ENCODE measurements at places on chromosomes 3 and 15.

GRCh38 chr3:98782824-98783500, 19.8 kb downstream of the ST3GAL6 start:
- no peaks in the 10 kb centered on the region for H3K27me3 ChIP-seq
- no peaks in the 10 kb centered on the region for H3K36me3 ChIP-seq
- no peak overlapping the region for H3K27ac ChIP-seq
- H3K4me3 ChIP-seq = no peak overlapping the region

- H3K4me3 ChIP-seq = no peak overlapping the region
- H3K27ac ChIP-seq = no peak overlapping the region
- no peaks in the 10 kb centered on the region for H3K36me3 ChIP-seq
- H3K4me1 ChIP-seq = peaks cover 4% of the 10 kb centered on the region
- no peaks in the 10 kb centered on the region for H3K27me3 ChIP-seq
Measured at GRCh38 chr15:57298843-57299550, 77.3 kb upstream of the CGNL1 start.

DNA sequence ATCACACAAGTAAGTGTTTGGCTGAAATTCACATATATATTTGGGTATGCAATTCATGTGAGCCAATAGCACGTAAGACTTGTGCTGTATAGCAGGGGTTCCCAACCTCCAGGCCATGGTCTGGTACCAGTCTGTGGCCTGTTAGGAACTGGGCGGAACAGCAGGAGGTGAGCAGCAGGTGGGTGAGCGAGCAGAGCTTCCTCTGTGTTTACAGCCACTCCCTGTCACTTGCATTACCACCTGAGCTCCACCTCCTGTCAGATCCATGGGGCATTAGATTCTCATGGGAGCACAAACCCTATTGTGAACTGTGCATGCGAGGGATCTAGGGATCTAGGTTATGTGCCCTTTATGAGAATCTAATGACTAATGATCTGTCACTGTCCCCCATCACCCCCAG, 59.7 kb downstream of the MAP3K13 start:
- no peak for DNase-seq
- peaks cover 13% of the 10 kb centered on the region for H3K4me1 ChIP-seq
- H3K27ac ChIP-seq = no peak overlapping the region
- H3K4me3 ChIP-seq = no peak overlapping the region

- H3K27ac ChIP-seq = peak overlapping the region; percentile 68
- H3K4me3 ChIP-seq = no peak overlapping the region
- peak; percentile 70 for DNase-seq
- H3K4me1 ChIP-seq = peaks cover 42% of the 10 kb centered on the region
- H3K36me3 ChIP-seq = peaks cover 18% of the 10 kb centered on the region
Measured at GRCh38 chr3:129562803-129563202, 19.8 kb downstream of the H1-8 start.

GRCh38 chr3:71172951-71173350, 410.6 kb downstream of the FOXP1 start:
- H3K36me3 ChIP-seq = no peaks in the 10 kb centered on the region
- no peak overlapping the region for H3K27ac ChIP-seq
- no peak for DNase-seq
- no peak overlapping the region for H3K4me3 ChIP-seq
- H3K4me1 ChIP-seq = peaks cover 21% of the 10 kb centered on the region

DNA sequence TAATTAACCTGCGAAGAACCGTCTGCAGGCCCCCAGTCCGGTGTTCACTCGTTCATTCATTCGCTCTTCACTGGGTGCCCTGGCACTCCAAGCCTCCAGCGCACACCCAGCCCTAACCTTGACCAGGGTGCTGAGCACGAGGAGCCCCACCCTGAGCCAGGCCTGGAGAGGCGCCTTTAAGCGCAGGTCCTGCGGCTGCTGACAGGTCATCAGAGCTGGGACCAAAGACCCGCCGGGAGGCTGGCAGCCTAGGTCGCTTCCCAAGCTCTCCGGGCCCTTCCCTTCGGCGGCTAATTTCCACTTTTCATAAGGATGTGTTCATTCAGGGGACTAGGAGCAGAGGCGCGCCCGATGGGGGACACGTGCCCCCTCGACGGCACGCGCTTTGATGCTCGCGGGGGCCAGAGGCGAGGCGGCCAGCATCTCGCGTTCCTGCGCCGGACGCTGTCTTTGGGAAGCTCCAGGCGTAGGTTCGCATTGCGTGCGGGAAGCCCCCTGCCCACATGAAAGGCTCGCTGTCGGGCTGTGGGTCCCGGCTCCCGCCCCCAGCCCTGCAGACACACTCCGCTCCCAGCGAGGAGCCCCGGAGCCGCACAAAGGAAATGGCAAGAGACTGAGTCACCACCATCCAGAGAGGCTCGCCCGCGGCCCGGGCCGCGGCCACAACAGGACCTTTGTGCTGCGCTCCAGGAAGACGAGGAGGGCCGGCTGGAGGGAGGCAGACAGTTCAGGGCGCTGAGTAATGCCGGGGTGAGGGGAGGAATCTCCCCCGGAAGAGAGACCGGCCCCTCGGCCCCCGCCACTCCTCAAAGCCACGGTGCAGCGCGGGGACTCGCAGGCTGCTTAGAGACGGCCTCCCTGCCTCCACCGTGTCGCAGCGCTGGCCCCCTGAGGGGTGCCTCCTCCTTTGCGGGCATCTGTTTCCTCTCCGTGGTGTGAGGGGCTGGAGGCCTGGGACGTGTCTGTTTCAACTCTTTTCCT, 266.4 kb upstream of the HES1 start:
- no peaks in the 10 kb centered on the region for H3K36me3 ChIP-seq
- no peak for DNase-seq
- no peak overlapping the region for H3K4me3 ChIP-seq
- H3K4me1 ChIP-seq = no peaks in the 10 kb centered on the region
- H3K27me3 ChIP-seq = no peaks in the 10 kb centered on the region
- H3K27ac ChIP-seq = no peak overlapping the region

DNA sequence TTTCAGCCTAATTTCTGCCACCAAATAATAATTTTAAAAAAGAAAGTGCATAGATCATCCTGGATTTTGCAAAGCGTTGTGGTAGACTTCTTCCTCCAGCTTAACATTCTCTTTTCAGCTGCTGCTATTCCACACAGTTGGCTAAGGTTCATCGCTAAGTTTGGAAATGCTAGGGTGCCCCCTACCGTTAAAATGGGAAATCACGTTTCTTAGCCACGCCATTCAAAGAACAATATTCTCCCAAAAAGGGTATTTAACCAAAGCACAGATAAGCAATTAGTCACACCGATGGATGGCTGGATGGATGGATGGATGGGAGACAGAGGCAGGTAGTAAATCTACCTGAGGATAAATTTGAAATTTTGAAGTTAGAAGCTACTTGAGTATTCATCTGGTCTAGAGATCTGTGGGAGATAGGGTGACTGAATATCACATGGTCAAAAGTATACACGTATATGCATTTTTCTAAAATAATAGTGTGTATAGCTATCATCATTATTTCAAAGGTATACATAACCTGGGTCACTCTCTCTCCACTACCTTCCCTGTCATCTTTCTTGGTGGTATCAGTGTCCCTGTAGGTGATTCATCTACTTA, 67.2 kb downstream of the EFHB start:
- H3K36me3 ChIP-seq = no peaks in the 10 kb centered on the region
- DNase-seq = no peak
- H3K4me3 ChIP-seq = no peak overlapping the region
- no peaks in the 10 kb centered on the region for H3K27me3 ChIP-seq
- no peak overlapping the region for H3K27ac ChIP-seq

- H3K4me3 ChIP-seq = no peak overlapping the region
- H3K27ac ChIP-seq = no peak overlapping the region
- H3K36me3 ChIP-seq = no peaks in the 10 kb centered on the region
- no peak for DNase-seq
- no peaks in the 10 kb centered on the region for H3K27me3 ChIP-seq
Measured at GRCh38 chr3:77328690-77329089, 288.8 kb downstream of the ROBO2 start.

GRCh38 chr3:116065501-116065900, 379.8 kb downstream of the LSAMP start:
- no peaks in the 10 kb centered on the region for H3K4me1 ChIP-seq
- H3K36me3 ChIP-seq = no peaks in the 10 kb centered on the region
- H3K27ac ChIP-seq = no peak overlapping the region
- no peak overlapping the region for H3K4me3 ChIP-seq
- H3K27me3 ChIP-seq = no peaks in the 10 kb centered on the region

- H3K4me1 ChIP-seq = no peaks in the 10 kb centered on the region
- no peaks in the 10 kb centered on the region for H3K36me3 ChIP-seq
- H3K27me3 ChIP-seq = no peaks in the 10 kb centered on the region
- DNase-seq = no peak
- H3K4me3 ChIP-seq = no peak overlapping the region
Measured at GRCh38 chr3:67706934-67707333, 52.5 kb upstream of the SUCLG2 start.

DNA sequence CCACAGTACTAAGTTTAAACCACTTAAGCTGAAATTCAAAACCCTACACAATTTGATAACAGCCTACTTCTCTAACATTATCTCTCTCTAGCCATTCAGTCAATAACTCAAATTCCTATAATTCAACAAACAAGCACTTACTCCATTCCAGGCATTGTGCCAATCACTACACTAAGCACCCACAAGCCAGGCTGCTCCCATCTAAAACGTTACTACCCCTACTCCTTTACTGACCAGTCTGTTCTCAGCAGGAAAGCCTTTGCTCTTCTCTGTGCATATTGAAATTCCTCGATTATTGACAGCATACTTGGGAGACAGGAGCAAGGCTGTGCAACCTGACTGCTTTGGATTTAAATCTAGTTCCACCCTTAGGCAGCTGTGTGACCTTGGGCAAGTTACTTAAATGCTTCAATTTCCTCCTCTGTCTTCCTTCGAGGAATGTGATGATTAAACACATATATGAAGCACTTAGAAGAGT, 177.2 kb upstream of the THBS1 start:
- no peak for DNase-seq
- no peak overlapping the region for H3K4me3 ChIP-seq
- peaks cover 7% of the 10 kb centered on the region for H3K4me1 ChIP-seq
- no peaks in the 10 kb centered on the region for H3K27me3 ChIP-seq
- H3K27ac ChIP-seq = no peak overlapping the region

GRCh38 chr15:36777926-36778325, 198.5 kb downstream of the CDIN1 start:
- H3K36me3 ChIP-seq = no peaks in the 10 kb centered on the region
- H3K27me3 ChIP-seq = no peaks in the 10 kb centered on the region
- DNase-seq = no peak
- H3K4me3 ChIP-seq = no peak overlapping the region
- no peak overlapping the region for H3K27ac ChIP-seq

DNA sequence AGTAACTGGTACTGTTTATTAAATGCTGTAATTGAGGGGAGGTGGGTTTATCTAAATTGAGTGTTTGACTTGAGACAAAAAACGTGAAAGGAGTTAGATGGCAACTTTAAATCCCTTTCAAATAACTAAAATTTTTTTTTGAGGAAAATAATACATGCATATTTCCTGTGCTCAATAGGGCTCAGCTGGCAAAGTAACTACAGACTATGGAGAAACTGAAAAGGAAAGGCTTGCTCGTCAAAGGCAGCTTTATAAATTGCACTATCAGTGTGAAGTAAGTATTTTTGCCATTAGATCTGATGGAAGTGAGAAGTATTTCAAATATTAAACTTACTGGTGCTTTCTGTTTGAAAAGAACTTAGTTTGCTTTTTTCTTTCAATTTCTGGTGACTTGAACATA, 72.2 kb downstream of the DZIP3 start:
- no peaks in the 10 kb centered on the region for H3K4me1 ChIP-seq
- no peak overlapping the region for H3K4me3 ChIP-seq
- H3K27me3 ChIP-seq = no peaks in the 10 kb centered on the region
- no peak overlapping the region for H3K27ac ChIP-seq
- no peak for DNase-seq

DNA sequence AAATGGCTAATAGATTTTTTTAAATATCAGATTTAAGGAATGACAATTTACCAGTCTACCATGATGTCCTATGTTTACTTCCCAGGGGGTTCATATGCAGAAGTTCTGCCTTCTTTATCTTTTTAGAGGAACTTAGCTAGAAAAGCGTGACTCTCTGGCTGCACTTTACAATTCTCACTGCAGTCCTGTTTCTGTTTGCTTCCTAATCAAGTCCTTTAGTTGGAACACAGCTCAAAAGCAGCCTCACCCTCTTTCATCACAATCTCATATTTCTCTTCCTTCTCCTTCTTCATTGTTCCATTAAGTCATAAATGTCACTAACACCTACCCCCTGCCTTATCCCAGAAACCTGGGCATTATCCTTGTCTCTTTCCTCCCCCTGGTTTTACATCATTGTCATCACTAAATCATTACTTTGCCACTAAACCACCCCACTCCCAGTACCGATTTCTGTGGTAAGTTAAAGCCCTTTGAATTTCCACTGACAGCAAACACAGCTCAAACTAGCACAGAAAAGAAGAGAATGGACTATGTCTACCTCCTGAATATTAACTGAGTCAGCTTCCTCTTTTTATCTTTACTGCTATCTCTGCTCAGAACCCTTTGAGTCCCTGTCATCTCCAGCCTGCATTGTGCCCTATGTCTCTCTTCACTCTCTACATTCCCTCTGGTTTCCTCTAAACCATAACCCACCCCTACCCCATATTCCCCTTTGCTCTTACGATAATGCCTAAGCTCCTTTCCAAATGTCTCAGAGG, 13.8 kb upstream of the PPP4R2 start:
- H3K27me3 ChIP-seq = no peaks in the 10 kb centered on the region
- no peak for DNase-seq
- H3K36me3 ChIP-seq = no peaks in the 10 kb centered on the region
- H3K4me1 ChIP-seq = no peaks in the 10 kb centered on the region
- no peak overlapping the region for H3K4me3 ChIP-seq

DNA sequence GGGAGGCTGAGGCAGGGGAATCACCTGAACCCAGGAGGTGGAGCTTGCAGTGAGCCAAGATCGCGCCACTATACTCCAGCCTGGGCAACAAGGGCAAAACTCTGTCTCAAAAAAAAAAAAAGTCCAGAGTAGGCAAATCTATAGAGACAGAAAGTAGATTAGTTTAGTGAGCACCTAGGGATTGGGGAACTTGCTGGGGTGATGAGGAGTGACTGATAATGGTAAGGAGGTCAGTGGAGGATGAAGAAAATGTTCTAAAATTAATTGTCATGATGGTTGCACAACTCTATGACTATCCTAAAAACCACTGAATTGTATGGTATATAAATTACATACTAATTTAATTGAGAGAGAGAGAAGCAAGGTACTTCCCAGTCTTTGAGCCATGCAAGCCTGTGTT, 27.8 kb upstream of the LYZL4 start:
- H3K27ac ChIP-seq = no peak overlapping the region
- H3K4me3 ChIP-seq = no peak overlapping the region
- no peaks in the 10 kb centered on the region for H3K4me1 ChIP-seq
- no peaks in the 10 kb centered on the region for H3K36me3 ChIP-seq

DNA sequence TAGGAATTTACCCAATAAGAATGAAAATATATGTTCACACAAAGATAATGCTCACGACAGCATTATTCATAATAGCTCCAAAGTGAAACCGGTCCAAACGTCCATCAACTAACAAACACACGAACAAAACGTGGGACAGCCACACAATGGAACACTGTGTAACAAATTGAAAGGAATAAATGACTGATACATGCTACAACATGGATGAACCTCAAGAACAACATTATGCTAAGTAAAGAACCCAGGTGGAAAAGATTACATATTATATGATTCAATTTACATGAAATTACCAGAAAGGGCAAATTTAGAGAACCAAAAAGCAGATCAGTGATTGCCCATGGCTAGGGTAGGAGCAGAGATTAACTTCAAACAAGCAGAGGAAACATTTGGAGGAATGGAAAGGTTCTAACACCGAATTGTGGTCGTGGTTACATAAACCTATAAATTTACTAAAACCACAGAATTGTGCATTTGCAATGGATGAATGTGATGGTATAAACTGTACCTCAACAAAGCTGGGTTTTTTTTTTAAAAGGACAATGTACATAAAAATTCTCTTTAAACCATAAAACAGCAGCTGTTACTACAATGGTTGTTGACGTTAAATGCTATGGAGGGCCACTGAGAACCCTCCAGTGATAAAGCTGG, 76.3 kb downstream of the XXYLT1 start:
- DNase-seq = no peak
- H3K4me1 ChIP-seq = no peaks in the 10 kb centered on the region

Measured in upper lobe of left lung (tissue), 6 donors.